ENCODE measurements at places on chromosomes 12 and 14.

GRCh38 chr14:68544081-68544892 is 248.6 kb downstream of the ZFP36L1 start:
- H3K36me3 ChIP-seq, result no peaks in the 10 kb centered on the region
- DNase-seq, result no peak
- H3K27me3 ChIP-seq, result no peaks in the 10 kb centered on the region
- peaks cover 83% of the 10 kb centered on the region for H3K4me1 ChIP-seq

DNA sequence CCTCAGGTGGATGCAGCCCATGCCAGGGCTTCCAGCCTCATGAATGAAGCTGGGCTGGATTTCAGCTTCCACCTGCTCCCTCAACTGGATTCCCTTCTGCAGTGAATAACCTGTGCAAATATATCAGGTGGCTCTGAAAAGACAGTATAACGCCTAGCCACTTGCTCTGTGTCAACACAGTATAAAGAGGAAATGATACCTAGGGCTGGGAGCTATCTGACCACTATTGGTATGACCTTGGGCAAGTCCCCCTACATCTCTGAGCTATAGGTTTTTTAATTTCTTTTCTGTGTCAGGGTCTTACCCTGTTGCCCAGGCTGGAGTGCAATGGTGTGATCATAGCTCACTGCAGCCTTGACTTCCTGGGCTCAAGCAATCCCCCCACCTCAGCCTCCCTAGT is 19.8 kb downstream of the ISM2 start:
- H3K27ac ChIP-seq, result no peak overlapping the region
- no peak for DNase-seq
- H3K36me3 ChIP-seq, result no peaks in the 10 kb centered on the region
- no peaks in the 10 kb centered on the region for H3K4me1 ChIP-seq
- H3K27me3 ChIP-seq, result no peaks in the 10 kb centered on the region

DNA sequence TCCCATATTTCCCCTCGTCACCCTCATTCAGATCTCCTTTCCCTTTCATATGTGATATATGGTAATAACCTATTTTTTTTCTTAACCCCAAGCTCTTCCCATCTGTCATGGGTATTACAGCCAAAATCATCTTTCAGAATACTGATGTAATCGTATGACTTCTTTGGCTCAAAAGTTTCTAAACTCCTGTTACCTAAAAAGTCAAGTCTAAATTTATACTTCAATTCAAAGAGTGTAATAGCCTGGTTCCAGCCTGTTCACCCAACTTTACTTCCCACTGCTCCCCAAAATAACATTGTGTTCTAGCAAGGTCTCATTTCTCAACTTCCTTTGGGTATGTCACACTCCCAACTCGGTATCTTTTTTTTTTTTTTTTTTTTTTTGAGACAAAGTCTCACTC is 48.5 kb downstream of the TBK1 start:
- no peak overlapping the region for H3K27ac ChIP-seq
- no peak for DNase-seq
- H3K36me3 ChIP-seq, result no peaks in the 10 kb centered on the region

GRCh38 chr12:77893918-77894317 is 63.2 kb downstream of the NAV3 start:
- H3K27ac ChIP-seq, result no peak overlapping the region
- no peak for DNase-seq
- H3K4me1 ChIP-seq, result no peaks in the 10 kb centered on the region
- H3K36me3 ChIP-seq, result no peaks in the 10 kb centered on the region
- H3K4me3 ChIP-seq, result no peak overlapping the region
- H3K27me3 ChIP-seq, result no peaks in the 10 kb centered on the region

GRCh38 chr12:75923964-75924666 is 107.5 kb downstream of the PHLDA1 start:
- H3K27me3 ChIP-seq, result no peaks in the 10 kb centered on the region
- no peak overlapping the region for H3K27ac ChIP-seq
- H3K4me1 ChIP-seq, result no peaks in the 10 kb centered on the region
- no peaks in the 10 kb centered on the region for H3K36me3 ChIP-seq
- no peak overlapping the region for H3K4me3 ChIP-seq
- DNase-seq, result no peak

GRCh38 chr12:97169889-97170567 is 263.0 kb downstream of the NEDD1 start:
- H3K4me3 ChIP-seq, result no peak overlapping the region
- no peaks in the 10 kb centered on the region for H3K36me3 ChIP-seq
- DNase-seq, result no peak
- no peaks in the 10 kb centered on the region for H3K27me3 ChIP-seq

- H3K4me1 ChIP-seq, result peaks cover 7% of the 10 kb centered on the region
- no peak for DNase-seq
- peaks cover 4% of the 10 kb centered on the region for H3K27me3 ChIP-seq
- H3K4me3 ChIP-seq, result no peak overlapping the region
- H3K36me3 ChIP-seq, result no peaks in the 10 kb centered on the region
These were observed 2.9 kb downstream of the RND1 start for GRCh38 chr12:48862760-48863159.

- H3K4me1 ChIP-seq, result no peaks in the 10 kb centered on the region
- no peaks in the 10 kb centered on the region for H3K36me3 ChIP-seq
- H3K27me3 ChIP-seq, result no peaks in the 10 kb centered on the region
- no peak overlapping the region for H3K27ac ChIP-seq
These were observed 13.6 kb upstream of the PPM1A start for GRCh38 chr14:60235440-60235839.

DNA sequence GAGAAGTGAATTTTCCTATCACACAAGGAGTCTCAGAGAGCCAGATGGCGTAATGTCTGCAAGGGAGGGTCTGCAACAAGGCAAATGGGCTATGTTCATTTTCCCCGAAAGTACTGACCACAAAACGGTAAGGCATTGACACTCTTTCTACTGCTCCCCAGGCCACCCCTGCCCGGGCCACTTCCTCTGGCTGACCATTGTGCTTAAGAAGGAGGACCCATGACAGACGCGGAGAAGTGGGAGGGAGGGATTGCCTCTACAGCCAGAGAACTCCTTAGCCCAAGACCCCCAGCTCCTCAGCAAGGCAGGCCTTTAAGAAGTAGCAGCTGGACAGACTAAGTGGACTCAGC is 1.2 kb downstream of the NCKAP5L start:
- H3K27ac ChIP-seq, result peak overlapping the region; percentile 93
- H3K27me3 ChIP-seq, result no peaks in the 10 kb centered on the region
- DNase-seq, result no peak

DNA sequence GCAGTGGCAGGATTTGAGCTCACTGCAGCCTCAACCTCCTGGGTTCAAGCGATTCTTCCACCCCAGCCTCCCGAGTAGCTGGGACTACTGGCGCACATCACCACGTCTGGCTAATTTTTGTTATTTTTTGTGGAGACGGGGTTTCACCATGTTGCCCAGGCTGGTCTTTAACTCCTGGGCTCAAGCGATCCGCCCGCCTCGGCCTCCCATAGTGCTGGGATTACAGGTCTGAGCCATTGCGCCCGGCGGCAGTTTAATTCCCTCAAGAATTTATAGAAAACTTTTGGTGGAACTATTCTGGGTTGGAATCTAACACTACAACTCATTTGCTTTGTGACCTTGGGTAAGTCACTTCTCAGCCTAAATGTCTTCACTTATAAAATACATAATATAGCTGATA is 1.8 kb upstream of the SP1 start:
- H3K27ac ChIP-seq, result peak overlapping the region; percentile 95
- no peak overlapping the region for H3K4me3 ChIP-seq
- H3K27me3 ChIP-seq, result no peaks in the 10 kb centered on the region
- H3K4me1 ChIP-seq, result peaks cover 29% of the 10 kb centered on the region
- DNase-seq, result no peak
- H3K36me3 ChIP-seq, result no peaks in the 10 kb centered on the region

DNA sequence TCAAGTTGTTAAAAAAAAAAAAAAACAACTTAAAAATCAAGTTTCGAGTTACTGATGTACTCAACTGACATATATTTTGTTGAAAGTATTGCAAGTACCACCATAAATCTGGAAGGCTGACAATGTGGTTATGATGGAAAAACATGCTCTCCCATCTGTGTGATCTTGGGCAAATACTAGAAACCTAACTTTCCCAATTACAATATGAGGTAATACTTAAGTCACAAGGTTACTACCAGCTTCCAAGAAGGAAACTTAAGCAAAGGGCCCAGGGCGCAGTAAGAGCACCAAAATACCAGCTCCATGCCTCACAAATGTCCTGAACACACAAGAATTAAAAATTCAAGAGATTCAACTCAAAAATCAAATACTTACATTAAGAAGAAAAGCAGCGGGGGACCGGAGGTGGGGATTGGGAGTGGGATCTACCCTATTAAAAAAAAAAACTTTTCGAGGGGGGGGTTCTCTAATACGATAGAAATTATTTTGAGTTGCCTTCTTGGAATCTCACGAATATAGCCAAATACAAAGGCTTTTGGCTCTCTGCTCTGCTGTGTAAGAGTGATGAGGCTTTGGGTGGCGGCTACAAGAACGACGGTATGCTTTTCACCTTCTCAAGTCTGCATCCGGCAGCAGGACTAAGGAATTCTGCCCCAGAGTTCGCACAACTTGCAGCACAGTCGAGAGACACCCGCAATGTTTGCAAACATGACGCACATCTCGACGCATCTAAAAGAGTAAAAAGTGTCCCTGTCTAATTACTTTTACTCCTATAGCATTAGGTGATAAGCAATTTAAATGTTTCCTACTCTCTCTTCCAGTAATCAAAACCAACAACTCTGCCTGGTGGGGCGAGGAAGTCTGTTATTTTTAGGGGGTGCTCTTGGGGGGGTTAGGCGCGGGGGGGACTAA is 1.1 kb downstream of the SAV1 start:
- no peaks in the 10 kb centered on the region for H3K36me3 ChIP-seq
- DNase-seq, result no peak
- no peaks in the 10 kb centered on the region for H3K27me3 ChIP-seq
- peak overlapping the region; percentile 81 for H3K4me3 ChIP-seq

DNA sequence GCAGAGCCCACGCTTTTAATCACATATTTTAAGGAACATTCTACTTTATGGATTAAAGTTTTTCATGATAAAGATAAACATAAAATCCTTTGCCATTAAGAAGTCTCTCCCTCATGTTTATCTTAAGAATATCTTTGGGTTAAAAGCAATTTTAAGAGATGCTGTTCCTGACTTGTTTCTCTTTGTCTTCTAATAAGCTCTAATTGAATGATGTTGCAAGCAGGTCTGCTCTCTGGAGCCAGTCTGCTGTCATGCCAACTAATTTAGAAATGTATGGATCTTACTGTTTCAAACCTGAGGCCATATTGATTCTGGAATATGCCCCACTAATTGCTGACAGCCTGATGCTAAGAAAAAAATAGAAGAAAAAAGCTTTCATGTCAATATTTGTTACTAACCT is 173.6 kb downstream of the TTC8 start:
- no peak for DNase-seq
- H3K36me3 ChIP-seq, result no peaks in the 10 kb centered on the region
- H3K27ac ChIP-seq, result no peak overlapping the region
- H3K4me1 ChIP-seq, result no peaks in the 10 kb centered on the region

- H3K4me1 ChIP-seq, result peaks cover 5% of the 10 kb centered on the region
- no peaks in the 10 kb centered on the region for H3K36me3 ChIP-seq
- DNase-seq, result no peak
- H3K27ac ChIP-seq, result peak overlapping the region; percentile 26
- no peaks in the 10 kb centered on the region for H3K27me3 ChIP-seq
These were observed 32.7 kb downstream of the RTRAF start for GRCh38 chr14:52021957-52022600.

- no peaks in the 10 kb centered on the region for H3K36me3 ChIP-seq
- H3K27ac ChIP-seq, result no peak overlapping the region
- H3K4me3 ChIP-seq, result no peak overlapping the region
- DNase-seq, result no peak
- H3K27me3 ChIP-seq, result no peaks in the 10 kb centered on the region
- peaks cover 9% of the 10 kb centered on the region for H3K4me1 ChIP-seq
These were observed 30.3 kb downstream of the EEA1 start for GRCh38 chr12:92898755-92899154.

DNA sequence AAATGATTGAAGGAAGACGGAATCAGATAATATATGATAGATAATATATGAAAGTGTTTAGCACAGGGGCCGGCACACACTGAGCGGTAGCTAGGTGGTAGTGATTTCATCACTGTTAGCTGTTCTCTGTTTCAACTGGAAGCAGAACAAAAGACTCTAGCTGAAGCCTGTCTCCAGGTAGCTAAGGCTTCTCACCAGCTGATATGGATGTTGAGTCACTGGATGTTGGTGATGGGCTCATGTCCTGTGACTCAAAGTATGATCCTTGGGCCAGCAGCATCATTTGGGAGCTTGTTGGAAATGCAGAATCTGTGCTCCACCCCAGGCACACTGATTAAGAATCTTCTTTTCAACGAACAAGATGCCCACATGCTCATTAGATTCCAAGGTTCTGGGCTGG is 21.7 kb upstream of the KCNA5 start:
- no peaks in the 10 kb centered on the region for H3K4me1 ChIP-seq
- H3K27me3 ChIP-seq, result no peaks in the 10 kb centered on the region
- DNase-seq, result no peak
- no peaks in the 10 kb centered on the region for H3K36me3 ChIP-seq
- no peak overlapping the region for H3K27ac ChIP-seq
- no peak overlapping the region for H3K4me3 ChIP-seq

DNA sequence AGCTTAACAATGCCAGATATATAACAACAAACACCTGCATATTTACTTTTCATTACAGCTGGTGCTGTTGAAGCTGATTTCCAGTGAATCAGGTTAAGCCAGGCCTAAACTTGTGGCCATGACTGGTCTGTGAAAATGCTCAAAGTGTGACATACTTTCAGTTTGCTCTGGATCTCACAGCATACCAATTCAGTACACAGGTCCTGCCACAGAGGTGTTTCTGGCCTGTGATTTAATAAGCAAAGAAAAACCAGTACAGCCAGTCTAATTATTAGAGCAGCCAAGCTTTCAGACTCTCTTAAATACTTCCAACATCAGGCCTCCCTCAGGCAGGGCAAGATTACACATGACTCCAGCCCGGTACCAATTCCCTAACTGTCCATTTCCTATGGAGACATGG is 27.4 kb upstream of the TMCC3 start:
- H3K4me3 ChIP-seq, result no peak overlapping the region
- peaks cover 66% of the 10 kb centered on the region for H3K4me1 ChIP-seq
- H3K36me3 ChIP-seq, result no peaks in the 10 kb centered on the region
- H3K27me3 ChIP-seq, result no peaks in the 10 kb centered on the region
- no peak for DNase-seq
- peak overlapping the region; percentile 55 for H3K27ac ChIP-seq

DNA sequence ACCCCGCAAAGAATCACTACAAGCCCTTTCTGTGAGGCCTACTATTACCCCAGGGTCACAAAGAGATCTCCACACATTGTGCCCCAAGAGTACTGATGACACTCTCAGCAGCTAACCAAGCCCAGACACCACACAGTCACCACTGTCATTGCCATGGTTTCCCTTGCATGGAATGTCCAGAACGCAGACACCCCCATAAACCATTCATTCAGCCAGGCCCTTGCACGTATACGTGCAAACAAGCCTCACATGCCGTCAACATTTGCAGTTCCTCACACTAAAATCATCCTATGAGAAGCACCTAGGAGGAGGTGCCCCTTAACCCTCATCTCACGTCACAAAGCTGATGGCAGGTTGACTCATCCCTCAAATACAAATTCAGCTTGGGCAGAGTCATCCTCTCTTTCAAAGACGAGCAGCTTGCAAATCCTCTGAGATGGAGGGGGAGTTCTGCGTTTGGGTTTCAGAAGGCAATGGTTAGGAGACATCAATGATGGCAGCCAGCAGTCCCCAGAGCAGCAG is 17.1 kb upstream of the KRT77 start:
- no peaks in the 10 kb centered on the region for H3K36me3 ChIP-seq
- H3K27ac ChIP-seq, result no peak overlapping the region
- H3K4me1 ChIP-seq, result no peaks in the 10 kb centered on the region
- DNase-seq, result no peak
